Activated CD4-positive, alpha-beta T cell treated with anti-CD3 and anti-CD28 coated beads for 48 hours (primary cell): ENCODE measurements at places on chromosomes 3 and 15.

DNA sequence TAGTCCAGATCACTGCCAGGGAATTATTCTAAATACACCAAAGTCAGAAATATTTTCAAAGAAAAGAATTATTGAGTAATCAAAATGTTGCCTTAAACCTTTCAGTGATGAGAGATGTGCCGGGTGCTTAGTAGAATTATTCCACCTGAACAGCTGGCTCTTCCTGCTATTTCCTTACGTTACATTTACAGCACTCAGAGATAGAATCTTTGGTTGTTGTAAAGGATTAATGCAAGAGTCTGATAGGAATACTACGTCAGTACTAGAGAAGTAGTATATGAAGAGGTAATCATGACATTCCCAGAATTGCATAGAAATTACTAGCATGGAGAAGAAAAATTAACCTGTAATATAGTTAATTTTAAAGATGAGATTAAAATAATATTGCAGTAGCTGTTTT lies 50.9 kb upstream of the ZDHHC23 start:
- DNase-seq, result no peak

GRCh38 chr15:85496151-85496550 lies 115.7 kb downstream of the AKAP13 start:
- DNase-seq, result no peak

DNA sequence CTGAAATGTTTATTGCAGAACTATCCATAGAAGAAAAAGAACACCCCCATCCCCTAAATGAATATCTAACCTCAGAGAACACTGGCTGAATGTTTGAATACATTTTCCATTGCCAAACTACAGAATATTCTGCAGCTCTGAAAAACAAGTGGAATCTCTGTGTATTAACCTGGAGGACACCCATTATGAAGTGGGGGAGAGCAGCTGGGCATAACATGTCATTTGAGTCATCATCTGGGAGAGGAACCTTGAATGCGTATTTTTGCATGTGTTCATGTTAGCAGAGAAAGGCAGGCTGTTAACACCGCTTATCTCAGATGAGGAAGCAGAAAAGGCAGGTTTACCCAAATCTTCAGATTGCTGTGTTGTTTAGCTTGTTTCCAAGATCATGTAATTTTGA lies 31.5 kb downstream of the ESYT3 start:
- DNase-seq, result no peak

- no peak for DNase-seq
These were observed 381.4 kb upstream of the ONECUT1 start for GRCh38 chr15:53171571-53171970.

- DNase-seq, result no peak
These were observed 85.1 kb upstream of the NANOGP8 start for GRCh38 chr15:35170207-35170606.

DNA sequence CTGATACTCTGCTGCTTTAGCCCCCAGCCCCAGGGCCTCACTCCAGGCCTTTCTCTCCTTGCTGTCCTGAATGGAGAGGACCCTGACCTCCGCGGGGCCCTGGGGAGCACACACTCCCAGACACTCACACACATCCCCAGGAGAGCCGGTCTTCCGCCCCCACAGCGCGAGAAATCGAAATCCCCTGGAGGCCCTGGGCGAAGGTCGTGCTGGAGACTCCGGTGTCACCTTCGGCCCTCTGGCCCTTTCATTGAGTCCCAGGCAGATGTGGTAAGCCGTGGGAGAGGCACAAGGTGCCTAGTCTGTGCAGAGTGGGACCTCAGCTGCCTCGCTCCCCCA lies 848 bp upstream of the GOLGA8B start:
- no peak for DNase-seq

DNA sequence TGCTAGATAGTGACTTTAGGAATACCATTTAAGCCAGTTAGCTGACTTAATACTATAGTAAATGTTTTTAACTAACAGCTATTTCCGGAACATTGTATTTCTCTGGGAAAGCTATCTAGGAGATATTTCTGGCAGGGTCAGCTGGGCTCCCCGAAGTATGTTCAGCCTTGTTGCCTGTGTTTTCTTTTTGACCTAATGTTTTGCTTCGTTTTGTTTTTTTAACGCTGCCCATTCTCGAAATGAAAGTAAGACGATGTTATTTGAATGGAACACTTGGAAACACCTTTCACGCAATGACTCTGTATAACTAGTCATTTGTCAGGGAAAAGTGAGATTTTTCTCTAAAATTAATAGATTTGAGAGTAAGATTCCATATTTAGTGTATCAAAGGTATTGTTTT lies 702.9 kb upstream of the NAALADL2 start:
- DNase-seq, result no peak

- DNase-seq, result no peak
These were observed 116.6 kb downstream of the SEC22A start for GRCh38 chr3:123318374-123318773.

DNA sequence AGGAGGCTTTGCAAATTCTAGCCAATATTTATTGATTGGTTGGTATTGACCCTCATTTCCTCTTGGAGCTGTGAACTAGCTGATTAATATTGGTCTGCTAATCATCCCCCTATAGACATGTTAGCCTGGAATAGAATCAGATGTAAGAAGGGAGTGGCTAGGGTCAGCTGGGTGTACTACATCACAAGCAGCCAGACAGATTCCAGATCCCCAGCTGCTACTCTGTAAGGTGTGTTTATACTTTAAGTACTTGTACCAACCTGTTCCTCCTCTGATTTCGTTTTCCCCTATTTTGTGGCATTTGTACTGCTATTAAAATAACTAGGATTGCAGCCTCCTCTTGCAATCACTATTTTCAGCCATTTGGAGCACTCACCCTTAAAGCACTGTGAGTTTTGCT lies 49.9 kb downstream of the PARP15 start:
- no peak for DNase-seq

- DNase-seq, result no peak
These were observed 678.4 kb upstream of the GRM7 start for GRCh38 chr3:6182476-6182875.
